ENCODE measurements at places on chromosomes 13 and 19.

GRCh38 chr19:45667620-45668341 is at the start of gene GIPR:
GIPR (plus strand) TSS chr19:45668221; CDS start chr19:45669521, 1,300 bp downstream.
- peak; percentile 82 for DNase-seq

DNA sequence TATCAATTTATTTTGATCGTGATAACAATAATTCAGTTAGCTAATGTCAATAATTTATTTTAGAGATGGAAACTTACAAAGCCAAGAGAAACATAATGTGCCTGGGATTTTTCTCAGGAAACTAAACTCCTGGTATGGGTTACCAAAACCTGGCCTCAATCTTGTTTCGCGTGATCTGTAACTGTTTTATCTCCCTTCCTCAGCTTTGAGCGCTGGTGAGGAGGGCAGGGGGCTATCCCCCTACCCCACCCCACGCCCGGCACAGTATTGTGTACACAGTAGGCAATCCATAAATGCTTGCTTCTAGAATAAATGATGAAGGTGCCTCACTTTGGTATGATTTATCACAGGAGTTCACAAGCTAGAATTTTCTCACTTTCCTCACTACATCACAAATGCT is 7.7 kb upstream of the DOCK9 start:
- no peak for DNase-seq

GRCh38 chr19:51327066-51328001 is 14.6 kb downstream of the VSIG10L start:
- peak; percentile 79 for DNase-seq

DNA sequence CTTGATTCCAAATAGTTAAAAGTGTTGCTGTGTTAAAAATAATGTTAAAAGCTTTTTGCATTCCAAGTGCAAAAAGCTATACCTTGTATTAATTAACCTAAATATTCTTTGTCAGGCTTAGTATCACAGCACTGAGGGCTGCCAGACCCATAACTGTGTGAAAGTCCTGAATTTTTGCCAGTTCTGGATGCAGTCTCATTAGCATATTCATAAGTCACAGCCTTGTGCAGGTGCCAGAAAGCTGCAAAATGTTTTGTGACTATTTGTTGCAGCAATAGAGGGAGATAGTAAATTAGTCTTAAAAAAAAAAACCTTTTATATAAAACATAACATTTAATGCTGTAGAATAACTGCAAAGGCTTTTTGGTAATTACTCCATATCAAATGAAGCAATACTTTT is 56.6 kb downstream of the SLITRK1 start:
- DNase-seq = no peak

GRCh38 chr19:28644169-28644775 is 568.7 kb downstream of the UQCRFS1 start:
- no peak for DNase-seq

DNA sequence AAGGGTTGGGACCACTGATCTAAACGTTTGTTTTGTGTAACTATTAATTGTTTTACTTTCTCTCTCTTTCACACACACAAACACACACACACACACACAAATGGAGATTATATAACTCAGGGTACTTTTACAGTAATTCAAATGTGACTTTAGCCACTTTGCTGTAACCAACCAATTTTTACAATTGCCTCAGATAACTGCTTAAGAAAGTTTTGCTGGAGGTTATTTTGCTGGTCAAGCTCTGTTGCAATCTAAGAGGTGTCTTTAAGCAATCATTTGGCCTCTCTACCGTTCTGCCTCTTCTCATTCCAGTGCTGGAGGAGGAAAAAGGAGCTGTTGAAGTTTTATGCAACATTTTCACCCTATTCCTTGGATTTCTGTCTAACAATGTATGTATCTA is 63.0 kb downstream of the TBC1D4 start:
- no peak for DNase-seq

GRCh38 chr19:3837332-3837731 is 31.5 kb downstream of the ZFR2 start:
- no peak for DNase-seq

DNA sequence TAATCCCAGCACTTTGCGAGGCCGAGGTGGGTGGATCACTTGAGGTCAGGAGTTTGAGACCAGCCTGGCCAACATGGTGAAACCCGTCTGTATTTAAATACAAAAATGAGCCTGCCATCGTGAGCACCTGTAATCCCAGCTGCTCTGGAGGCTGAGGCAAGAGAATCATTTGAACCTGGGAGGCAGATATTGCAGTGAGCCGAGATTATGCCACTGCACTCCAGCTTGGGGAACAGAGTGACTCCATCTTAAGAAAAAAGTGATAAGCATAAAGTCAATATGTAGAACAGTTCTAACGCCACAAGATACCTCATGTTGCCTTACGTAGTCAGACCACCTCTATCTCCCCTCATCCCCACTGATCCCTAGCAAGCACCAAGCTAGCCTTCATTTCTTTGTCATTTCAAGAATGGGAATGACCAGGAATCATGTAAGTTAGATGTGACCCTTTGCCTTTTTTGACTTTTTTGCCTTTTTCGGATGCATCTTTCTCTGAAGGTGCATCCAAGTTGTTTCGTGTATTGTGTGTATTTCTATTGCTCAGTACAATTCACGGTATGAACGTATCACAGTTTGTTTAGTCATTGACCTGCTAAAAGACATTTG is 6.4 kb downstream of the RPL21 start:
- no peak for DNase-seq

DNA sequence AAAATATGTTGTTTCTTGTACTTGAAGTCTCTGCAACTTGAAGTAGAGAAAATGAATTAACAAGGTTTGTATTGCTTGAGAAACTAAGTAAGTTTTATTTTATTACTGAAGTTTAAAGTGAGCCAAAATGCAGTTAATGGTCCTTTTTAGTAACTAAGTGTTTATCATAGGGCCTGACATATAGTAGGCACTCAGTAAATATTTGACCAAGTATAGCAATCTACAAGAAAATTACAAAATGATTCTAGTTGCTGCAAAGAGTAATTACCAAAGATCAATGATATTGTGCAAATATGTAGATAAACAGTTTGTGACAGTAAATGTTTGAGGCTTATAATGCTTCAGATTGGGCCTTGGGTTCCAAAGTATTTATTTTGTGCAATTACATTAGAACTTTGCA is 2.4 kb upstream of the XPO4 start:
- no peak for DNase-seq

- DNase-seq = no peak
Measured at GRCh38 chr13:48040049-48040448, 2.5 kb downstream of the NUDT15 start.

GRCh38 chr13:103973740-103974139 is 907.5 kb upstream of the SLC10A2 start:
- no peak for DNase-seq

GRCh38 chr19:31223740-31224534 is 125.3 kb downstream of the TSHZ3 start:
- DNase-seq = no peak

GRCh38 chr19:15235781-15236180 is 3.5 kb upstream of the EPHX3 start:
- no peak for DNase-seq

DNA sequence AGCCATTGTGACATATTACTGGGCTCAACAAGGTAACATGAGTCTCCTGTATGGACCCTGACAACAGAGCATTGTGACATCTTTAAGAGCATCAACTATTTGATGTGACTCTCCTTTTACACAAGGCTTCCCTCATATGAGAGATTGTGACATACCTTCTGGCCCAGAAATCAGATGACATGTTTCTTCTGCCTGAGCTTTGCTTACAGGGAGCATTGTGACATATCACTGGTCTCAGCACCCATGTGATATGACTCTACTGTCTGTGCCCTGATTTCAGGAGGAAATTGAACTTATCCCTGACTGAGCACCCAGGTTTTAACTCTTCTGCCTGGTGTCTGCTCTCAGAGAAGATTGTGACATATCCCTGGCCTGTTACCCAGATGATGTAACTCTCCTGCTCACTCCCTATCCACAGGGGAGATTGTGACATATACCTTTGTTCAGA is 15.9 kb upstream of the ZNF681 start:
- DNase-seq = no peak

GRCh38 chr19:11232555-11232954 is 6.9 kb upstream of the ANGPTL8 start:
- no peak for DNase-seq

DNA sequence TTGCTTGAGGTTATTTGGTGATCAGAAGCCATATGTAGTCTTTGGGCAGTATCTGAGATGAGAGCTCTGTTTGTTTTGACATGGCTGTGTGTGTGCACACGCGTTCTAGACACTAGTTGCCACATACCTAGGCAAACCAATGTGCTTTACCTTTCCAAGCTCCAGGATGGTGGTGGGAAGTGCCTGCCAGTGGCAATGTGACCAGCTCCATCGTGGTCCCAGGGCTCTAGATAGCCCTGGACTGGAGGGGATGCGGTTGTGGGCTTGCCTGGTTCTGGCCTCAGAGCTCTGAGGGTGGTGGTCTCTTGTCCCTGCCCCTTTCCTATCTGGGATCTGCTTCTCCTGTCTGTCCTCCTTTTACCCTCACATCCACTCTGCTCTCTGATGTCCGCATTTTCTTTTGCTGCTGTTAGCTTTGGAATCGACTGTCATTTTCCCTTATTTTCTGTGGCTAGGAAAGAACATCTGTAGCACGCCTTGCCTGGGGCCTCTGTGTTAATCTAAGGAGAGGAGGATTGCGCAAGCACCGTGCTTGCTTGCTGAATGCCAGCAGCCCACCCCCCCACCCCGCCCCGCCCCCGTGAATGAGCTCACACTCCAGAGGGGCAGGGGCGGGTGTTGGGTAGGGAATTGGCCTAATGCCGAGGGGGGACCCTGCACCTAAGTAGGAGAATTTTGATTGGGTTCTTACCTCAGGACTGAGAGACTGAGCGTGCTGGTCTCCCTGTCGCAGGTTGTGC is 89.5 kb downstream of the ARHGEF7 start:
- no peak for DNase-seq

DNA sequence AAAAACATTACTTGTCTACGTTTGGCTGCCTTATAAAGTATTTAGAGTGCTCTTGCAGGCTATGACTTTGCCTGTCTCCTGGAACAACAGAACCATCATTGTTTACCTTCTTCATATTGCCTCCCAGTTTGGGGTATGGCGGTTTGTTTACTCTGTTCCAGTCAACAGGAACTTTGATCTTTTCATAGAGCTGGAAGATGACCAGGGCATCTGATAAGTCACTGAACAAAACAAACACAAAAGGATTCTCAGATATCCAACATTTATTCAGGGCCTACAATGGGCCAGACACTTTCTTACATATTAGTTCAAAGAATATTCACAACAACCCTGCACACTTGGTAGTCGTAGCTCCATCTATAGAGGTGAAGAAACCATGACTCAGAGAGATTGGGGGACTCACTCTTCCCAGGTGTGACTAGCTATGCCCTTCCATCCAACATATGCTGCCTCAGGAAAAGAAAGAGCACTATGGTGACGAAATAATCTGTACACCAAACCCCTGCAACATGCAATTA is 38.4 kb upstream of the CPB2 start:
- DNase-seq = no peak

GRCh38 chr13:114004420-114005205 is 30.7 kb upstream of the C13orf46 start:
- no peak for DNase-seq

DNA sequence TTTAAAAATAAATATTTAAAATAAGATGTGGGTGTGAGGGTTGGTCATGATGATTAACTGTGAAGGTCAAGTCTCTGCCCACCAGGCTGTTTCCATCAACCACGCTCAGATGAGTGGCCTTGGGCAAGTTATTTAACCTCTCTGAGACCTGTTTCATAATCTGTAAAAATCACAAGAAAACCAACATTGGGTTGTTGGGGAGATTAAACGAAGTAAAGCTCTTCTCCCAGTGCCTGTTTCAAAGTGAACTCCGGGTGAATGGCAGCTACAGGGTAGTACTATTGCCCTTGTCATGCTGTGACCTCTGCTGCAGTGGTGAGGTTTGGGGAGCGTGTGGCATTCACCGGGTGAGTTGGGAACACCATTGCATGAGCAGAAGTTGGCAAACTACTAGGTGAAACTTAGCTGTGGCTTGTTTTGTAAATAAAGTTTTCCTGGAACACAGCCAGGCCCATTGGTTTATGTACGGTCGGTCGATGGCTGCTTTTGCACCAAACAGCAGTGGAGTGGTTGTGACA is 153.2 kb downstream of the USP12 start:
- DNase-seq = no peak

DNA sequence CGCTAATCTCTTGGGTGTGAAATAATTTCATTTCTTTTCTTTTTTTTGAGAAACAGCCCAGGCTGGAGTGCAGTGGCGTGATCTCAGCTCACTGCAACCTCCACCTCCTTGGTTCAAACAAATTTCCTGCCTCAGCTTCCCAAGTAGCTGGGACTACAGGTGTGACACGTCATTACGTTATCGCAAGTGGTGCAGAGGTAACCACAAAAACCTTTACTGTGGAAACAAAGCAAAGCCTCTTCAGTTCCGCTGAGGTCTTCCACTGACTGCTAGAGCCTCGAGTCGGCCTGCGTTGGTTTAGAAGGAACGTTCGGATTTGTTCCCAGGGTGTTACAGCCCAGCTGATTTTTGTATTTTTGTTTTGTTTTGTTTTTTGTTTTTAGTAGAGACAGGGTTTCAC is 2.0 kb upstream of the ZNF784 start:
- peak; percentile 61 for DNase-seq

- DNase-seq = no peak
Measured at GRCh38 chr13:29503041-29503837, 92.2 kb downstream of the SLC7A1 start.

DNA sequence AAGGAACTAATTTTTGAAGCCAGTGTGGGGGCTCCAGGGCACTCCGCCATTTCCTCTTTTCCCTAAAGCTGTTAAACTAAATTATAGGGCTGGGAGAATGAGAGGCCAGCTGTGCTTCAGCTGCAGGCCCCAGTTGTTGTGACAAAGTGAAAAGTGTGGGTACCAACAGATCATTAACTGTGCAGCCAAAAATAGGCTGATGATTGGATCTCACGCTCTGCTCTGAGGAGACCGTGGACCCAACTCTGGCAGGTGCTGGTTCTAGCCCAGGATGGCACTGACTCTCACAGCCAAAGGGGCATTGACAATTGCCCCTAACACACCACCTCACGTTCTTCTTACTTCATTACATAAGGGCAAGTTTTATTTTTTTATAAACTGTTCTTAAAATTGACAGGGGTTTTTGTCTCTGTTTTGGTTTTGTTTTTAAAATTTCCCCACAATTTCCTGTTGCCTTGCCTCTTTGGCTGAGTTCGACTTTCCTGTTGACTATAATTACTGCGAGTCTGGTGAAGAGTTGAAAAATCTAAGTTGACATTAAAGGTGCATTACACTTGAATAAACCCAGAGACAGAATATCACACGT is 391.0 kb downstream of the FGF9 start:
- DNase-seq = no peak

DNA sequence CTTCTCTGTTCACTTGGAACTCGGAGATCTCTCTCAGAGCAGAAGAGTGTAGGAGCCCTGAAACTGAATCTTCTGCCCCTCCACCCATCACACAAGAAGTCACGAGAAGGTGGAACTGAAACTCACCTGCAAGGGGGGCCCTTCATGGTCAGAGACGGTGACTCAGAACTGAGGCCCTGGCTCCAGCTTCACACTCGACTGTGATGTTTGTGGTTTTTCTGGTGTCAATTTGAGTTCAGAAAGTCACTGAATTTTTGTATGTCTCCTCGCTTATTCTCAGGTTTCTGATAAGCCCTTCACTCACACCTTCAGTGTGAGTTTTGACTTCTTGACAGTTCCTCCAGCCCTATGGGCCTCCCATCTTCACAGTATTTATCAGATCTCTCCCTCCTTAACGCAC is 23.1 kb downstream of the SIGLEC5 start:
- peak; percentile 62 for DNase-seq

Measured in stimulated activated CD8-positive, alpha-beta memory T cell treated with anti-CD3 and anti-CD28 coated beads, Interleukin-4, amount 100 ng/mL, for 48 hours (primary cell).